Activated T-helper 1 cell treated with Interleukin-2 at 50 U/mL for 16 hours (primary cell): ENCODE measurements at places on chromosomes 12 and 14.

- DNase-seq: no peak
Measured at GRCh38 chr12:53459097-53459496, 7.2 kb downstream of the PCBP2 start.

DNA sequence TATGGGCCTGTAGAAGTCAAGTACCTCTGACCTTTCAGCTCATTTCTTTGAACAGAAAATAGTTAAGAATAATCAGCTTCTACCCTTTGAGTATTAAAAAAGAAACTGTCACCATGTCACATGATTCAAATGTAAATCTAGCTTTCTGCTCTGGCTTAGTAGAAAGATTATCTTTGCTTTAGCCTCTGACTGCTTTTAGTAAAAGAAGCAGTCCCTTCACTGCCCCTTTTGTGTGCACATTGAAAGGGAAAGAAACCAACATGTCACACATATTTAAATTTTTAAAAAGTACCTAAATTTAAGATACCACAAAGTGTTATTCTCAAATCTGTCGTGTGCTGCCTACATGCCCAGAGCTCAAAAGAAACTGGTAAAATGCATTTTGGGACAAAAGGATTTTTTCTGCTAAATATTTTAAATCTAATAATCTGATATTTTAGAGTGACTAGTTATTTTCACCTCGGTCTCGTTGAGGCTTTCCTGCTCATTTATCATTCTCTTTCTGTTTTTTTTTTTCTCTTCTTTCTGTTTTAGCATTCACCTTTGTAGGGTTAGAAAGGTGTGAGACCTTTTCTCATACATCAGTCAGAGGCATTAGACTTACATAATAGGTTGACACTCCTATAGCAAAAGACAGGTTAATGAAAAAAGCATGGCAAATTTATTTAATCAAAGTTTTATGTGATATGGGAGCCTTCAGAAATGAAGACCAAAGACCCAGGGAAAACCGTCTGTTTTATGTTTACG lies 41.3 kb downstream of the SLC16A7 start:
- DNase-seq: no peak

DNA sequence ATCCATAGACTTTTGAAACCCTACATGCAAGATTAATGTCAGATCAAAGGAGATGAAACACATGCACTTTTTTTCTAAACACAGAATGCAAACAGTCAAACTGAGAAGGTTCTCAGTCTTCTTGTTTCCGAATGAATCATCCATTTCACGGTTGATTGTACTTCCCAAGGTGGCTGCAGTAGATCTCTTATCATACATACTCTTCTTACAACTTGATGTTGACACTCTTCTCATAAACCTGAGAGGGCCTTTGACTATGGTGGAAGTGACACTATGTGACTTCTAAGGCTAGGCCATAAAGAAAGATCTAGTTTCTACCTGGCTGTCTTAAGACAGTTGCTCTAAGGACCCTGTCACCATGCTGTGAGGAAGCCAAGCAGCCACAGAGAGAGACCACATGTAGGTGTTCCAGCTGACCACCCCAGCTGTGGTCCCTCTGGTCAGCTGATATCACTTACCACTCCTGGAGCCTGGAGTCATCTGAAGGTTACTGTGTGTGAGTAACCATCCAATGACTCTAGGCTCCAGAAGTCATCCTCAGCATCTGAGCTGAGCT lies 67.2 kb upstream of the HMGA2 start:
- DNase-seq: no peak

- DNase-seq: no peak
Measured at GRCh38 chr12:124862768-124863415, 772 bp downstream of the SCARB1 start.

DNA sequence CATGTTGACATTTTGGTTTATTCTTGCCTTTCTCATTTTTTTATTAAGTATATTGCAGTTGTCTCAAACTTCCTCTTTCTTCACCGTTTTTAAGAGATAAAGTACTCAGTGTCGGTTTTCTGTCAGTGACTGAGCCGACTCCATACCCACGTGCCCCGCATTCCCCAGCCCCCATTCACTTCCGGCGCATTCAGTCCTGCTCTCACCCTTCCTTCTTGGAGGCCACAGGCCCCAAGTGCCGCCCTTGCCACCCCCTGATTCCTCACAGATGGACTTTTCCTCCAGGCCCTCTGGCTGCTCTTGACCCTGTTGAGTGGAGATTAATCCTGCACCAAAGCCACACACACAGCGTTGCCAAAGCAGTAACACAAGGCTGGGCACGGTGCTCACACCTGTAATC lies 19.1 kb upstream of the DNAH10 start:
- DNase-seq: no peak

DNA sequence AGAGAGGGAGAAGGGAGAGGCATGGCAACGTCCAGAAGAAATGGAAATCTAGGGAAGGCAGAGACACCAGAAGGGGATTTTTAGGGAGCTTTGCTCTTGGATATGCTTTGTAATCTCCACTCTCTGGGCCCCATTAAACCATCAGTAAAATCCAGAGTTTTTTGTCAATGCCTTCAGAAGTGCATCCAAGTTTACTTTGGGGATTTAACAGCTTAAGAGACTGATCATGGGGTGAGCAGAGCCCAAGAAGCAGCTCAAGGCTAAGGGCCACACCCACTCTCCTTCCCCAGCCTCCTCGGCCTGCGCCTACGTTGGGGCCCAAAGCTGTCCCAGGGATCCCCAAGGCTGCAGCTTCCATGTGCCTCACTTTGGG lies 37.4 kb upstream of the WSCD2 start:
- DNase-seq: no peak

- no peak for DNase-seq
Measured at GRCh38 chr14:97328743-97329142, 531.6 kb downstream of the VRK1 start.

- DNase-seq: no peak
Measured at GRCh38 chr12:121218588-121219352, 8.8 kb downstream of the P2RX4 start.

GRCh38 chr14:79575032-79575431 lies 636.3 kb downstream of the DIO2 start:
- no peak for DNase-seq

- no peak for DNase-seq
Measured at GRCh38 chr14:50739186-50739585, 71.1 kb upstream of the SAV1 start.

GRCh38 chr14:31530136-31530535 lies 31.1 kb upstream of the NUBPL start:
- DNase-seq: no peak

DNA sequence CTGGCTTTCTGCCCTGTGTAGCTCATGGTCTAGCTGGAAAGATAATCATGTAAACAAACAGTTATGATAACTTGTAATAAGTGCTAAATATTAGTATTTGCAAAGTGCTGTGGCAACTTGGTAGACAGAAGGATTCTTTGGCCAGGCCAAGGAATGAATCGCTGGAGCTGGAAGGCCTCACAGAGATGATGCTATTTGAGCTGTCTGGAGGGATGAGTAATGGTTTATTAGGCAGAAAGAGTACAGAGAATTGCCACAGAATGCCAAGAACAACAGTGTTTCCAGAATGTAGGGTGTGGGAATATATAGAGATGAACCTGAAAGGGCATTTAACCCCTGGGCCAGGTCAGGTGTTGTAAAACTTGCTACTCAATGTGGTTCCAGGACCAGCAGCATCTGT lies 27.6 kb downstream of the OTX2 start:
- no peak for DNase-seq

GRCh38 chr12:93042684-93043083 lies 113.6 kb upstream of the EEA1 start:
- DNase-seq: no peak

- no peak for DNase-seq
Measured at GRCh38 chr14:100341301-100342031, 18.3 kb downstream of the SLC25A47 start.

- DNase-seq: no peak
Measured at GRCh38 chr14:96299441-96299840, 43.4 kb downstream of the BDKRB1 start.

DNA sequence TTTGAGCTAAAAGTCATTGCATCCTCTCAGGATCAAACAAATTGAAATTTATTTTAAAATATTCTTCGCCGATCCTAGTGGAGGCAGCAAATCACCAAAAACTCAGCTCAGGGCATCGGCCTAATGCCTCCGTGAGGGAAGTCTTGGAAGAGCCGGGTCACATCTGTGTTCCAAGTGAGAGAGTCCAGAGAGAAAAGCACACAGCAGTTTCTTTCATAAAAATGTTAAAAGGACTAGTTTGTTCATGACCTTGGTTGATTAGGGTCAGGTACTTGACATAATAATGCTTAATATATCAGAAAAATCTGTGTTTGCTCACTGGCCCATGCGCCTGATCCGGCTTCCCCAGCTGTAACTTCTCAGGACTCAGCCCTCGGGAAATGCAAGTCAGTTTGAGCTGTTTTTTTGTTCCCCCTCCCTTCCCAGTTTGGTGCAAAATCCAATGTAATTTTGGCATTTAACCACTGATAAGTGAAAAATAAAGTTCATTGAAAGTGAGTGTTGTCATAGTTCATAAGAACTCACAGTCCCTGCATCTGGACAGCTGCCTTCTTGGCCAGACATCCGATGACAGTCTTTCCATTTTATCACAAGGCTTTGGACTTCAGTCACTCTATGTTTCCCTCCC lies 161.7 kb downstream of the CAND1 start:
- no peak for DNase-seq

- DNase-seq: no peak
Measured at GRCh38 chr12:2536724-2537123, 258.0 kb upstream of the FKBP4 start.

- no peak for DNase-seq
Measured at GRCh38 chr14:56955745-56956144, 145.5 kb upstream of the OTX2 start.

DNA sequence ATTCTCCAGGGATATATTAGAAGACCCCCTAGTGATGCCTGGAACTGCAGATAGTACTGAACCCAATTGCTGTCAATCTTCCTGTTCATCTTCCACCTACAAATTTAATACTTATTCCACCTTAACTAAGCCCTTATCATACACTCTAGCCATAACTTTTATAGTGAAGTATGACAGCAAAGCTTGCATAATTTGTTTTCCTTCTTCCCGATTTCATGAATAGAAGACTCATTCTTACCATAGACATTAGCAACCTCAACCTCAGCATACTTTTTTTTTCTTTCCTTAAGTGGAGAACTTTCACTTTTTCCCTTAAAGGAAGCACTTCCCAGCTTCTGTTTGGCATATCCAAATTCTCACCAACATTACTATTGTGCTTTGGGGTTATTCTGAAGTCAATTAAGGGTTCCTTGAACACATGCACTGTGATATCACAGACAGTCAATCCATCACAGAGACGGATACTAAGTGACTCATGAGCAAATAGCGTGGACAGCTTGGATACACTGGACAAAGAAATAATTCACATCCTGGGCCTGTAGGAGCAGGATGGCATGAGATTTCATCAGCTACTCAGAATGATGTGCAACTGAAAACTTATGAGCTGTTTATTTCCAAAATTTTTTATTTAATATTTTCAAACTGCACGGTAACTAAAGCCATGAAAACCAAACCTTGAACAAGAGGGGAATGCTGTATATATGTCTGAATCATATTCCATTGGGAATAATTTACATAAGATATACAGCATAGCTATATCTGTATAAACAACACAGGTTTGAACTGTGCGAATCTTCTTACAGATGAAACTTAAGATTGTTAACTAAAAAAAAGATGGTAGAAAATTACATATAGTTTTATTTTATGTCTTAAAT lies 63.9 kb downstream of the SYT1 start:
- no peak for DNase-seq

DNA sequence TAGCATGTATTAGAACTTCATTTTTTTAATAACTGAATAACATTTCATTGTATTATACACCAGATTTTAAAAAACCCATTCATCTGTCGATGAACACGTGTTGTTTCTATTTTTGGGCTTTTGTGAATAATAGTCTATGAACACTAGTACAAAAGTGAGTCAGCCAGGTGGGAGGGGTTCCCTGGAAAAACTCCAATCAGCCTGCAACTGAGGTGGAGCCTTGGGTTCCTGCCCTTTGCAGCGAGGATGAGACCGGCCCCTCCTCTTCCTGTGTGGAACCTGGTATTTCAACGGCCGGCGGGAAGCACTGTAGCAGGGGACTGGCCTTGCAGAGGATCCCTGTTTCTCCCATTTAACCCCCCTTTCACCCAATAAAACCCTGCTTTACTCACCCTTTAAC lies 56.1 kb downstream of the LMNTD1 start:
- DNase-seq: no peak

GRCh38 chr12:123763093-123763492 lies 992 bp downstream of the DNAH10 start:
- no peak for DNase-seq

GRCh38 chr12:84694116-84694515 lies 218.5 kb downstream of the SLC6A15 start:
- no peak for DNase-seq

DNA sequence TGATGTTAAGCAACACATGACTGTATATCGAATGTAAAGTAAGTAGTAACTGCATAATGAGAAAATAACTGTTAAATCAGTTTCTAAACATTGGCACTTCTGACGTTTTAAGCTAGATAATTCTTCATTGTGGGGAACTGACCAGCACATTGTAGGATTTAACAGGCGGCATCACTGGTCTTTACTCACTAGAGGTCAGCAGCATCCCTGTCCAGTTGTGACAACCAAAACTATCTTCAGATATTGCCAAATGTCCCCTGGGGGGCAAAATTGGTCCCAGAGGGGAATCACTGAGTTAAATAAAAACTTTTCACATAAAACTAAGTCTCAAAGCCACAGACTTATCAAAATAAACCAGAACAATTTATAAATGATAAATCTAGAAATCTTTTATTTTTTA lies 65.3 kb downstream of the BLTP3B start:
- DNase-seq: no peak

DNA sequence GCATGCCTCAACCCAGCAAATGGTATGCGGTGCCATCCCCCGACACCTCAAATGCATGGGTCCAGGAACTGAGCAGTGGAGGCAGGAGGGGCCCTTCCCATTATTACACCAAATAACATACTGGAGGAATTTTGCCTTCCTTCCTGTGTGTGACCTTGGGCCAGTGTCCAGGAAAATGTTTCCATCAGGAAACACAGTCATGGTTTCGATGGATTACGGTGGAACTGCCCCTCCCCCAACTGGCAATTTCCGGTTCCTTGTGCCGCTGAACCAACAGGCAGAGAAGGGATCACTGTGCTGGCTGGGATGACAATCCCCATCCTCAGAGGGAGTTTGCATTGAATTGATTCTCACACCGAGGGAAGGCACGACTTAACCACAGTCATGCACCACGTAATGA lies 9.1 kb upstream of the CDC42BPB start:
- no peak for DNase-seq
